ENCODE measurements at places on chromosomes 5 and 9.

- DNase-seq: no peak
Measured at GRCh38 chr9:89622933-89623861, 18.4 kb downstream of the GADD45G start.

GRCh38 chr5:97544240-97544639 lies 361.2 kb upstream of the RIOK2 start:
- DNase-seq: no peak

- DNase-seq: no peak
Measured at GRCh38 chr9:70463877-70464276, 49.4 kb upstream of the KLF9 start.

GRCh38 chr5:174323878-174324281 lies 278.4 kb downstream of the NSG2 start:
- DNase-seq: no peak

- DNase-seq: no peak
Measured at GRCh38 chr5:169325273-169325672, 24.3 kb upstream of the SLIT3 start.

GRCh38 chr5:169707686-169708085 lies 70.6 kb downstream of the DOCK2 start:
- DNase-seq: no peak

GRCh38 chr9:115058684-115059315 lies 59.2 kb downstream of the TNC start:
- no peak for DNase-seq

GRCh38 chr5:102532123-102532522 lies 33.3 kb upstream of the SLCO6A1 start:
- DNase-seq: no peak

GRCh38 chr9:23254404-23255184 lies 571.4 kb downstream of the ELAVL2 start:
- DNase-seq: no peak

- no peak for DNase-seq
Measured at GRCh38 chr5:13580058-13580457, 364.4 kb downstream of the DNAH5 start.

DNA sequence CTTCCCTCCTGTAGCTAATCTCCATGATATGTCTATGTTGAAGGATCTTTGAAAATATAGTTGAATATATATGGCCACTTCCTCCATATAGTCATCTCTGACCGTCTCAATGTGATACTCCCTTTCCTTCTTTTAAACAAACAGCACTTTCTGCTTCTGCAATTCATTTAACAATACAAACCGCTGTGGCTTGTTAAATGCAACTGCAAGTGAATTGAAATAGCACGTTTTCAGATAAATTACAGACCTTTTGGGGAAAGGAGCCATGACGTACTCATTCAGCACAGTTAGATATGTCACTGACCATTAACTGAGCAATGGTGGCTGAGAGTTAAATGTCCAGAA lies 82.5 kb downstream of the FBXO38 start:
- no peak for DNase-seq

DNA sequence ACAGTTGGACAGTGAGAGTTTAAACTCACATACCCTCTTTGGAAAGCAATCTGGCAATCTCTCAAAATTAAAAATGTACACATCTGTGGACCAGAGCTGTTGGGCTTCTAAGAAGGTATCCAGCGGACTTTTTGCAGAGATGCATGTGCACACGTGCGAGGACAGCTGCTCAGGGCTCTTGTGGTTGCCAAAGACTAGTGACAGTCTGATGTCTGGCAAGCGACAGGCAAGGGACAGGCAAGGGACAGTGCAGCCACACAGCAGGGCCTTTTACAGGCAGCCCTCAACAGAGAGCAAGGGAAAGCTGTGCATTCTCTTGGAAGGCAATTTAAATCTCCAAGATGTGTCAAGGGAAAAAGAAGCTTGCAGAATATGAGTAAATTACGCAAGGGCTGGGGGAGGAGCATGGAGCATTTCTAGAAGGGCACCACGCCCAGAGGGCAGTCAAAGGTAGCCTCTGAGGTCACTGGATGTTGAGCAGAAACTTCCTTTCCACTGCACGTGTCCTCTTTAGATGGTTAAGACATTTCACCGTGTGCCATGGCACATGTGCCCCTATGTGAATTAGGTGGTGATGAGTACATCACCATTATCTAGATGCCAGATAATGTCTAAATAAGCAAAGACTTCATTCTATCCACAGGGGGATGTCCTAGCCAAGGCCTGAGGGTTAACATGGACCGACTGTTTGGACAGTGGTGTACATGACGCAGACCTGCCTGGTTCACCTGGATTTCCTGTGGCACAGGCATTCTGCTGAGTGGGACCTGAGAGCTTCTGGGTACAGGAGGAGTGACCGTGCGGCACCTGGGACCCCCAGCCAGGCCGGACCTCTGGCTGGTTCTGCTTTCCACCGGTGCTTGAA lies 9.1 kb downstream of the GFPT2 start:
- DNase-seq: no peak

- no peak for DNase-seq
Measured at GRCh38 chr5:91632871-91633270, 249.8 kb upstream of the ARRDC3 start.

DNA sequence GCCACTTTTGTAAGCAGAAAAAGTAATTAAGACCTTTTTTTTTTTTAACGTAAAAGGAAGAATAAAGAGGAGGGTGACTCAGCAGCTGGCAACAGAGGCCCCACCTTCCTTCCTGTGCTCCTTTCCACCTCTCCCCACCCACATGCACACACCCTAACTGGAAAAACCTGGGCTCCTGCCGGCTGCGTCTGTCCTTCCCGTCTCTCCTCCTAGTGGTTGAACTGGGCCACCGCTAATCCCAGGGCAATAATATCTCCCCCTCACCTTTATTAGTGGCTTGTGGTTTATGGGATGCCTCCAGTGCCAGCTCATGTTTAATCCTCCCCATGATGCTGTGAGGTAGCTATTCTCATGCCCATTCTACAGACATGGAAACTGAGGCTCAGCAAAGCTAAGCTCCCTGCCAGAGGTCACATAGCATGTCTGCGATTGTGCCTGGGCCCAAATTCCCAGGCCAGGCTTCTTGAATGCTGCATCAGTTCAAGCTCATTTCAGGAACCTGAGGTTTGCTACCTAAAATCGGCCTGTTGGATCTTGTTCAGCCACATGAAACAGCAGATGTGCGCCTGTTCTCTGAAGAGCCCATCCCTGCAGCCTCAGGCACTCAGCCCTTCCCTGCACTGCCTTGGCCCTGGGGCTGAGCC lies 60.9 kb upstream of the IL17B start:
- no peak for DNase-seq

DNA sequence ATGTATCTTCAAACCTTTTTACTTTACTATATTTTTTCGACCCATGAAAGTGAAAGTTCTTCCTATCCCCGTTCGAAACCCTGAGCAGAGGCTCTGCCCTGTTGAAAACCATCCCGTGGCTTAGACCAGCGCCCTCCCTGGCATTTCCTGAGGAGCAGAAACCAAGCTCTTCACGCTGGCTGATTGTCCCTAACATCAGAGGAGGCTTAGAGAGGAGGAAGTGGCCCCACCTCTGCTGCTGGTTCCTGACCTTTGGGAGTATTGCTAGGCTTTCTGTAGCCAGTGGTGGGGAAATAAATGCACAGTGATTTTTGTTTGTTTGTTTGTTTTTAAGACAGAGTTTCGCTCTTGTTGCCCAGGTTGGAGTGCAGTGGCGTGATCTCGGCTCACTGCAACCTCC lies 4.2 kb upstream of the PTGES start:
- DNase-seq: no peak

DNA sequence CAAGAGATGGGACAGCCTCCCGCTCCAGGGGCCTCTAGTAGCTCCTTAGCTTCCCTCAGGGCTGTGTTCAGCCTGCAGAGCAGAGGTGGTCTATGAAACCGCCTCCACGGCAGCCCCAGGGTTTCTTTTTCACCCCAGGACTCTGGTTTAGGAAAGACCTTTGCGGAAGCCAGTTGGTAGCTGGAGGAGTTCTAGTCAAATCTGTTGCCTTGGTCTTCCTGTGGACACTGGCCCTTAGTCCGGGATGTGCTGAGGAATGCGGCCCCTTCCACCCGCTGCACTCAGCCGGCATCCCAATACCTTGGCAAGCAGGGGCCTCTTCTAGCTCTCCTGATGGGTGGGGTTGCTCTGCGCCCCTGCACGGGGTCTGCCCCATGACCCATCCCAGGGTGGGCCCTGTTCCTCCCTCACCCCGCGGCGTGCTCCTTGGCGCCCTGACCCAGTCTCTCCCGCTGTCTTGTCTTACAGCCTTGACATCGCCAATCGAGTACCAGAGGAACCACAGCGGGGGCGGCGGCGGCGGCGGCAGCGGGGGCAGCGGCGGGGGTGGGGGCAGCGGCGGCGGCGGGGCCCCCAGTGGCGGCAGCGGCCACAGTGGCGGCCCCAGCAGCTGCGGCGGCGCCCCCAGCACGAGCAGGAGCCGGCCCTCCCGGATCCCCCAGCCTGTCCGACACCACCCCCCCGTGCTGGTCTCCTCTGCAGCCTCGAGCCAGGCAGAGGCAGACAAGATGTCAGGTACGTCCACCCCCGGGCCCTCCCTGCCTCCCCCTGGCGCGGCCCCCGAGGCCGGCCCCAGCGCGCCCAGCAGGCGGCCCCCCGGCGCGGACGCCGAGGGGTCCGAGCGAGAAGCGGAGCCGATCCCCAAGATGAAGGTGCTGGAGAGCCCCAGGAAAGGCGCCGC lies 94.3 kb upstream of the OTULINL start:
- no peak for DNase-seq

DNA sequence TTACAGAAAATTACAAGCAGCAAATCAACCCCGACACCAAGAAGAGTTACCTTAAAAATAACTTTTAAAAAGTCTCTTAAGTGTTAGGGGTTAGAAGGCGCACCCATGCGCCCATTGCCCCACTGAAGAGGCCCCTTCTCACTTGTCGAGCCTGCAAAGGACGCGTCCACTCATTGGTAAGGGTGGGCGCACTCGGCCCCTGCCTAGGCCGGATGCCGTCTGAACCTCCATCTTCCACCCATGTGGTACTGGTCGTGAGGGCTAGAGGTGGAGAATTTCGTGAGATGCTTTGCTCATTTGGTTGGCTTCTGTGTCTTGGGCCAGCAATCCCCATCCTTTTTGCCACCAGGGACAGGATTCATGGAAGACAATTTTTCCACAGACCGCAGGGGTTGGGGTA lies 27.5 kb upstream of the LRRC14B start:
- no peak for DNase-seq

- no peak for DNase-seq
Measured at GRCh38 chr9:95003689-95004410, 277.4 kb downstream of the AOPEP start.

DNA sequence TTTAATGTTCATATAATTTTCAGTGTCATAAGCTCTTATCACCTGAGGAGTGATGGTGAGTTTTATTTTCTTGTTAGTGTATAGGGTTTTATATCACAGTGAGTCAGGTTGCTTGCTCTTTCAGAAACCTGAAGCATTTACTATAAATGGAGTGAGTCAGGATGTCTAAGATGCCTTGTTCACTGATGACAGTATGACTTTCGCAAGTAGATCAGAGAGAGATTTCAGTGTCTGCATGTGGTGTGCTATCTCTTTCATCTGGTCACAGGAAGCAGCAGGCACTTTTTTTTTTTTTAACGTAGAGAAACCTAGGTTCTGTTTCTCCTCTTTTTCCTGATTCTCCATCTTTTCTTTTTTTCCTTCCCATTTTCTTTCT lies 237.1 kb downstream of the DMRTA1 start:
- no peak for DNase-seq

DNA sequence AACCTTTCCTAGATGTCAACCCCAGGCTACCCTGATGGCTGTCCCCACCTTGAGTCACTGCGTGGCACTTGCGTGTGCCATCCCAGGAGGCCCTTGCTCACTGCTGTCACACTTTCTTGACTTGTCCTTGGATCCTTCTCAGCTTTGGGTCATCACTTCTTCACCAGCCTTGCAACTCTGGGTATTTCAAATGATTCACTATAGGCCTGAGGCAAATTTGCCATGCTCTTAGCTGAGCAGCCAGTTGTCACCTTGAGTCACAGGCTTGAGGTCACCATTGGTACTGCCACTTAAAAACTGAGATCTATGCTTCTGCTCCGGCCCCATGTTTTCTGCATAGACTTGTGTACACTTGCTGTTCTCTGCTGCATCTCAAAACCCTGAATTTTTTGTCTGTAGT lies 84.7 kb downstream of the BASP1 start:
- DNase-seq: no peak

DNA sequence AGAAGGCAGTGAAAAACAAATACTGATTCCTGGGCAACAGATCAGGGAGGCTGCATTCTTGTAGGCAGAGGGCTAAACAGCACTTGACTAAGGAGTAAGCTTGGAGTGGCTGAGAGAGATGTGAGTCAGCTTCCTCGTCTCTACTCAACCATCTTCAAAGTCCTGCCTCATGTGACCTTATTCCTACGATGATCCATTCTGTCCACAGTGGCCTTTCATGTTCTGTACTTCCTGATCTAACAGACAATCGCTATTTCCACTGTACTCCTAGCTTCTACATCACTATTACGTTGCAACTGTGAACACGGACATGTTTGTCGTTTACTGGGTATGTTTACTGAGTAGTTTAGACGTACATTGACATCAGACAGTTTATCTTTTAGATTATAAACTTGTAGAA lies 365.4 kb downstream of the ARL15 start:
- DNase-seq: no peak

- no peak for DNase-seq
Measured at GRCh38 chr5:28748446-28748845, 1710.1 kb upstream of the CDH9 start.

DNA sequence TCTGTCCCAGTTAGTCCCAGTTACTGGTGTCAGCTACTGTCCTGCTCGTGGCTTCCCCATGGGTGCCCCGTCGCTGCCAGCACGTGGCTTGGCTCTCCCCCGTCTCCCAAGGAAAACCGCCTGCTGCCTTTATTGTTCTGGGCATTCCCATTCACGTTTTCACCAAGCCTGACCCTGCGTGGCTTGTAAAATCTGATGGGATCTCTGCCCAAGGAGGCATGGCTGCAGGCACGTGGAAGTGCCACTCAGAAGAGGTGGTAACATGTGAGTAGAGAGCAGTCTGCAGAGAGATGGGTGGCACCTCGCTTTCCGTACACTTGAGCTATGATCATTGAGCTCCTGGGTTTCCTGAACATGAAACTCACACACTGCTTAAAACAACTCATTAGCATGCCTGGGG lies 429.2 kb upstream of the KLF4 start:
- no peak for DNase-seq

DNA sequence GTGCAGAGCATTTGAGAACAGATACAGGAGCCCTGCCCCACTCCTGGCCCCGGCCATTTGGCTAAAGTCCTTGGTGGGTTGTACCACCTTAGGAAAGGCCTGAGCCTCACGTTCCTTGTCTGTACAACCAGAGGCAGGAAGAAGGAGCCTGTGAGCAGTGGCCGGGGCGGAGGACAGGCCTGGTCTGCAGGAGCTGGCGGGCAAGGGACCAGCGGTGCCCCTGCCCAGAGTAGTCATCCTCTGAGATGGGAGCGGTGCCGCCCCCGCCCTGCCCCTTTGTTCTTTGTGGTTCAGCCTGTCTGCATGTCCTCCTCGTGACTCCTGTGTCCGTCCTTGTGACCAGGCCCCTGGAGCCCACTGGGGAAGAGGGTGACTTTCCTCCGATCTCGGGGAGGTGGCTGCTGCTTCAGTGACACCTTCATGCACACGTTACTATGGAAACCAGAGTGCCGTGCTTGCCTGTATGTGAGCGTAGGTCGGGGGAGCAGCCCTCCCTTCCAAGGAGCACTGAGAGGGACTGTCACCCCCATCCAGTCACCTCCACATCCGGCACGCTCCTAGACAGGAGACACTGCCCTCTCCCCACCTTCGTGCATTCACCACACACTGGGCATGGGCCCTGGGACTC lies 42.9 kb downstream of the UNC5A start:
- DNase-seq: no peak

Data from effector memory CD4-positive, alpha-beta T cell (primary cell).